ENCODE measurements at places on chromosomes 16 and 17.

GRCh38 chr16:85554889-85555718, 58.0 kb upstream of the GSE1 start:
- DNase-seq = no peak

DNA sequence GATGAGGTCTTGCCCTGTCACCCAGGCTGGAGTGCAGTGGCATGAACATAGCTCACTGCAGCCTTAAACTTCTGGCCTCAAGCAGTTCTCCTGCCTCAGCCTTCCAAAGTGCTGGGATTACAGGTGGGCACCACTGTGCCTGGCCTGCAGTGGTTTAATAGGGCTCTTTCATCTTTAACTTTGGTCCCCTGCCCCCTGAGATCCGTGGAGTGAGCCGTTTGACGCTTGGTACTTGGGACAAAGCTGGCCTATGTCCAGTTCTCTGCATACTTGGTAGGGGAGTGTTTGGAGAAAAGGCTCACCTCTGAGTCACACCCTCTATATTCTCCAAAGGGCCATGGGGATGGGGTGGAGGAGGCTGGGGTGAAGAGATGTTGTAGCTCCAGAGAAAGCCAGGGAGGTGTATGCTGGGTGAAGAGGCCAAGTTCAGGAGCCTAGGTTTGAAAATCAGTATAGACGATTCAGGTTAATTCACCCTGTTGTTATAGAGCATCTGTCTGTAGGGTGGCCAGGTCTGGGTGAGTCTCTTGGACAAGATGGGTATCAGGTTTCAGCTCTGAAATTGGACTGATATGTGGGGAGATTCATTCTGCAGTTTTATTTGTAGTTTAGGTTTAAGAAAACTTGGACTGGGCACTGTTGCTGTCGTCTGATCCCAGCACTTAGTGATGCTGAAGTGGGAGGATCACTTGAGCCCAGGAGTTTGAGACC, 17.6 kb downstream of the ABCC1 start:
- DNase-seq = peak; percentile 60

DNA sequence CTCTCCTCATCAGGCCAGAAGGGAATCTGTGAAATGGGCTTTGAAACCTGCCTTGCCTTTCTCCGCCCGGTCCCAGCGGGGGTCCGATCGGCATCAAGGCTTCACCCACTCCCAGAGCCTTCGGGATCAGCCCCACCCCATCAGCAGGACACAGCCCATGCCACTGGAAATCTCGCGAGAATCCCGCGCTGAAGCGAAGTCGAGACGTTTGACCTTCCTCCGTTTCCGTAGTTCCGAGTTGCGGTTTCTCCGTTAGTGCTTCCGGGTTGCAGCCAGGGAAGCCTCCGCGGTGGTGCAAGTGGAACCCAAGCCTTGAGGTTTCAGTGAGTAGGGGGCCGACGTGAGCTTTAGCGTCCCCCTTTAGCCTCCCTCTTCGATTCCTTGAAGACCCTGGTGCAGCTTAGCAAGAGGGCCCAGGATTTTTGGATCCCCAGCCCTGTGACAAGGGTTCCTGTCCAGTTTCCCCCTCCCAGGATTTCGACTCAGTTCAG, at the start of gene COASY:
TSS of gene COASY (plus strand) at position 252 of the 491 bp plus-strand sequence. CDS start 475 bp downstream, outside the sequence.
- DNase-seq = peak; percentile 94

GRCh38 chr17:49280061-49280460, 49.5 kb upstream of the PHOSPHO1 start:
- no peak for DNase-seq

DNA sequence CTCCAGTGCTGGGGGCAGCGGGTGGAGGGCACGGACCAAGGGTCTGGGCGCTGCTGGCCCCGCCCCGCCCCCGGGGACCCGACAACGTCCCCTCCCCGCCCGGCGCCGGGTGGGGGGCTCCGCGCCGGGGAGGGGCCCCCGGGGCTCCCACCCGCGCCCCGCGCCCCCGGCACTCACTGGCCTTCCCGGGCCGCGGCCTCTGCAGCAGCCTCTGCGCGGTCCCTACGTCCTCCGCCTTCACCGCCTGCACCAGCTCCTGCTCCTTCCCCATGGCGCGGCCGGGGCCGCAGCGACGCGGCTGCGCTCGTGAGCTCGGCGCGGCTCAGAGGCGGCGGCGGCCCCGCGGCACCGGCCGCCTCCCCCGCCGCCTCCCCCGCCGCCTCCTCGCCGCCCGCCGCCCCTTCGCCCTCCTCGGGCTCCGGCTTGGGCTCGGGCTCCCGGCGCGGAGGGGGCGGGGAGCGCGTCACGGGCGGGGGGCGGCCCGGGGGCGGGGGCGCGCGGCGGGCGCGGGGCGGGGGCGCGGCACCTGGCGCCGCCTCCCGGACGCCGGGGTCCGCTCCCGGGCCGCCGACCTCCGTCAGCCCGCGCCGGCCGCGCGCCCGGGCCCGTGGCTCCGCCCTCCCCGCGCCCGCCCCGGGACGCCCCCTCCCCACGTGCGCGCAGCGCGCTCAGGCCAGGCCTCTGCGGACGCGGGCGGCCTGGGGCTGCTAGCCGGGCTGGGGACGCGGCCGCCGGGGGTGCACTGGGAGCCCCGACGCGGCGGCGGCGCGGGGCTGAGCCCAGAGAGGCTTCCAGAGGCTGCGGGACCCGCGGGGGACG, at the start of gene CASKIN1:
TSS of gene CASKIN1 (minus strand) at position 444 of the 819 bp plus-strand sequence. CDS start at position 271, 173 bp downstream.
- DNase-seq = no peak

GRCh38 chr17:74199306-74200092, 4.0 kb upstream of the RPL38 start:
- DNase-seq = no peak

- DNase-seq = no peak
These were observed 1.1 kb upstream of the XYLT2 start for GRCh38 chr17:50344731-50345365.

- no peak for DNase-seq
These were observed 103.6 kb upstream of the C16orf82 start for GRCh38 chr16:26963109-26963508.

All from astrocyte of the cerebellum (primary cell).